Pancreas (tissue), 10 donors: ENCODE measurements at places on chromosomes 7 and 10. TPM values are rescaled to one million over a fixed set of nuclear protein-coding genes. Genes with fewer than 3 reads are reported as not detected.

Gene ITPRID1
- 0.02 TPM for polyA plus RNA-seq

DNA sequence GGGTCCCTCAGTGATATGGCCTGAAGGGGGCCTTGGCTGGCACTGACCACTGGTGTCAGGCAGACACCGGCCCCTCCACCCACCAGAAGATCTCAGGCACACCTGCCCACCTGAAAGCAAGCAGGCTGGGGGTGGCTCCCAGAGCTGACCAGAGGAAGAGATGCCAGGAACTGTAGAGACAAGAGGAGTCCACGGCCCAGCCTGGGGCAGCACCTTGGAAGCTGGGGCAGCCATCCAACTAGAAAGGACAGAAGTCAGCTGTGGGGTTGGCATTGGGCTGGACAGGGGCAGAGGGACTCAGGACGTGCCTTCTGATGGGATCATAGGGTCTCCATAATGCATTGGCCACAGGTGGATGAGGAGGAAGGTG lies 144.3 kb downstream of the ZNF248 start:
- H3K27me3 ChIP-seq = no peaks in the 10 kb centered on the region
- H3K4me3 ChIP-seq = no peak overlapping the region
- H3K27ac ChIP-seq = no peak overlapping the region

GRCh38 chr10:95290461-95291364 lies at the start of gene PDLIM1:
TSS of gene PDLIM1 (minus strand) at chr10:95291003. CDS start at chr10:95290915, 88 bp downstream.
- peak within 1 kb of the TSS; percentile 83 for H3K27ac ChIP-seq
- H3K36me3 ChIP-seq = no peaks in the 10 kb centered on the region
- H3K4me1 ChIP-seq = peaks cover 8% of the 10 kb centered on the region
- H3K4me3 ChIP-seq = peak within 1 kb of the TSS; percentile 89
- peak; percentile 86 for DNase-seq
- no peaks in the 10 kb centered on the region for H3K27me3 ChIP-seq

GRCh38 chr7:132321387-132321786 lies 254.9 kb downstream of the PLXNA4 start:
- H3K27me3 ChIP-seq = no peaks in the 10 kb centered on the region
- H3K4me1 ChIP-seq = no peaks in the 10 kb centered on the region
- no peak overlapping the region for H3K27ac ChIP-seq
- H3K36me3 ChIP-seq = no peaks in the 10 kb centered on the region

GRCh38 chr7:106313966-106314365 lies 29.2 kb upstream of the NAMPT start:
- H3K27me3 ChIP-seq = no peaks in the 10 kb centered on the region
- H3K27ac ChIP-seq = peak overlapping the region; percentile 30
- DNase-seq = no peak
- no peaks in the 10 kb centered on the region for H3K4me1 ChIP-seq
- H3K4me3 ChIP-seq = no peak overlapping the region

DNA sequence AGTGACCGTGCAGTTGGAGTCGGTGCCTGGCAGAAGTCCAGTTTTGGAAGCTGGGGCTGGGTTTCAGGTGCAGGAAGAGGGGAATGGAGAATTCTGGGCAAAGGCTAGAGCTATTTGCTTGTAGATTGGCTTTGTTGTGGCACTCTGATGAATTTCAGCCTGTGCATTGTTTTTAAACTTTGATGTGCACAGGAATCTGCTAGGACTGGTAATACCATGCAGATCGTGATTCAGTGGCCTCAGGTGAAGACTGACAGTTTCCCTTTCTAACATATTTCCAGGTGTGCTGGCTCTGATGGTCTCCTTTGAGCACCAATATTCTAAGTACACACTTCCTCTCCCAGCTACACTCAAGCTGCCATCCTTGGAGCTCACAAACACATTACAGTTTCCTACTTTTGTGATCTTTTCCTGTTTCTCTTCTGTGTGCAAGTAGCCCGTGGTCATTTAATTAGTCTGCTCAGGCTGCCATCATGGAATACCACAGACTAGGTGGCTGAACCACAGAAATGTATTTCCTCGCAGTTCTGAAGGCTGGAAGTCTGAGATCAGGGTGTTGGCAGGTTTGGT lies 55.6 kb downstream of the NOC3L start:
- no peaks in the 10 kb centered on the region for H3K36me3 ChIP-seq
- no peak for DNase-seq
- no peaks in the 10 kb centered on the region for H3K27me3 ChIP-seq
- no peaks in the 10 kb centered on the region for H3K4me1 ChIP-seq
- no peak overlapping the region for H3K4me3 ChIP-seq
